ENCODE measurements at places on chromosomes 3 and 15.

DNA sequence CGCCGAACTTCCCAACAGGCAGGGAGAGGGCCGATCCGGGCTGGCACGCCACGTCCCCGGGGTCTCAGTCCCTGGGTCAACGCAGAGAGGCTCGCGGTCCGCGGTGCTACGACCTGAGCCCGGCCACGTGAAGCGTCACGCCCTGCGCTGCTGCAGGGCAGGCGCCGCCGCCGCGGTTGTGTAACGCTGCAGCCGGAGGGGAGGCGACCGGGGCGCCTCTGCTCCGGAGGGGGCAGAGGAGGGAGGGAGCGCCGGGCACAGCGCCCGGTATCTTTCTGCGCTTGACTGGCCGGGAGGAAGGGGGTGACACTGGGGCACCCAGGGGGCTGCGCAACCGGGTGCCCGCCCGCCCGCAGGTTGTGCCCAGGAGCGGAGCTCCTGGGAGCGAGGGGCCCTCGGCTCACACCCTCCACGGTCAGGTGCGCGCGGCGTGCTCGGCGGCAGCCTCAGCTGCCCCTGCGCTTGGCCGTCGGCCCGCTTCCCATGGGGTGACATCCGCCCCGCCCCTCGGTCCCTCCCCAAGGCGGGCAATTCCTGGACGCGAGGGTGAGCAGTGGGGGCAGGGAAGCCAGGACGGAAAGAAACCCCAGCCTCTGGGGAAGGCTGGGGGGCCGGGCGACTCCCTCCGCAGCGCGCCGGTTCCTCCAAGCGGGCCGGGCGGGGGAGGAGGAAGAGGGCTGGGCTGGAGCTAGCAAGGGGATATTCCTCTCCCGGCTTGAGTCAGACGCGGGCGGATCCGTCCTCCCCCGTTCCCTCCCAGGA, 852 bp upstream of the BHLHE40 start:
- peak; percentile 94 for DNase-seq

DNA sequence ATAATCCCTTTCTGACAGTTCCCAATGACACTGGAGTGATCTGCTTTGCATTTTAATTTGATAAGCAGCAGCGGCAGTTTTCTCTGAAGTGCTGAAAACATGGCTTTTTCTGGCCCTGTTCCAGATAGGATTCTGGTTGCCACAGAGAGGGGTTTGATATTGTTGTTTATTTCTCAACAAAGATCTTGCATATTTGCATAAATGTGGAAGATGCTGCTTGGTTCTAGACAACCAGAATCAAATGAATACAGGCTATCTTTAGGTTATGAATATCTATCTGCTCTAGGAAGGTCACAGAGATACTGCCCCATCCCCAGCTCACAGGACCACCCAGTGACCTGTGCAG, 137.1 kb downstream of the ZNF609 start:
- no peak for DNase-seq

DNA sequence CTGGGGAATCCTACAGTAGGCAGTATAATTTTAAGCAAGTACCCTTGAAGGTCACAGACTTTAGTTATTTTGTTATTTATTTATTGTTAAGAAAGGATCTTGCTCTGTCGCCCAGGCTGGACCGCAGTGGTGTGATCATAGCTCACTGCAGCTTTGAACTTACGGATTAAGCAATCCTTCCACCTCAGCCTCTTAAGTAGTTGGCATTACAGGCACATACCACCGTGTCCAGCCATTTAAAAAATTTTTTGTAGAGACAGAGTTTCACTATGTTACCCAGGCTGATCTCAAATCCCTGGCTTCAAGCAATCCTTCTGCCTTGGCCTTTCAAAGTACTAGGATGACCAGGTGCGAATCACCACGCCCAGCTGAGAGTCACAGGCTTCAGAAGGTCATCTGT, 22.1 kb upstream of the SH3BP5 start:
- no peak for DNase-seq

DNA sequence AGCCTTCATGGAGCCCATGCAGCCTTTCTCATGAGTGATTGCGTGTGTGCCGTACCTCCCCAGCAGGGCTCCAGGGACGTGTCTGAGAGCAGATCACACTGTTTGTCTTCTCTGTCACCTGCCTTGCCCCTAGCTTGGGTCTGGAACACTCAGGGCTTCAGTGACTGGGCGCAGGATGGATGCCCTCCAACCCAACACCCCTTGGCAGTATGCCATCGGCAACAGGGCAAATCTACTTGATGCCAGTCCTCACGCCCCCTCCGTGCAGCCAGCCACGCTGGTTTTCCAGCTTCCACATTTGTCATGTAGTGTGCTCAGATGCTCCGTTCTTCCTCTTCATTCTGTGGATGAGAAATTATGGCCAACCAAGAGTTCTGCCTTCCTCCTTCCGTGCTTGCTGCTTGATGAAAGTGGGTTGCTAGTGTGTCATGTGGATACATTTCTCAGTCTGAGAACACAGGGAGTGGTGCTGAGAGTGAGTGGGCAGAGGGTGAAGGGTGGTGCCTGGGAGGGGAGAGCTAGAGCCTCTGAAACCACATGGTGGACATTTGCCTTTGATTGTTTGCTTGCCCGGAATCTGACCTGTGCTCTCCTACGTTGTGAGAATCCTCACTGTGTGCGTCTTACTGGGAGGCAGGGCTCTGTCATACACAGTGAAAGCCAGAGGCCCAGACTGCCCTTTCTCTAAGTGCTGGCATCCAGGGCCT, 97.2 kb downstream of the FAM43A start:
- DNase-seq: no peak

GRCh38 chr15:67185621-67186225, 68.7 kb downstream of the AAGAB start:
- DNase-seq: no peak

DNA sequence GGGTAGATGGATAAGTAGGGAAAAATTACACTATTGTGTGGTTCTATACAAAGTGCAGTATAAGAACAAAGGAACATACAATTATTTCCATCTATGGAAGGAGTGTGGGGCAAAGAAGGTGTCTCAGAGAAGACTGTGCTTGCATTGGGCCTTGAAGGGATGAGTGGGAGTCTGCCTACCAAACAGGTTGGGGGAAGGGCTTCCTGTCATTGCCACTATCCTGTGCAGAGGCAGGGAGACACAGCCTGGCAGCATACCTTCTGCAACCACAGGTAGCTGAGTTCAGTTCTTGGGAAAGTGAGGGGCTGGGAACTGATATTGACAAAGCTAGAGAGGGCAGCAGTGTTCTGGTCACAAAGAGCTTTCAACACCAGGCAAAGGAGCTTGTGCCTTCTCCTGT, 3.4 kb downstream of the TIMP4 start:
- no peak for DNase-seq

- no peak for DNase-seq
Measured at GRCh38 chr15:100735129-100736053, 133.0 kb downstream of the ASB7 start.

- no peak for DNase-seq
Measured at GRCh38 chr3:14411166-14411526, 8.7 kb downstream of the SLC6A6 start.

DNA sequence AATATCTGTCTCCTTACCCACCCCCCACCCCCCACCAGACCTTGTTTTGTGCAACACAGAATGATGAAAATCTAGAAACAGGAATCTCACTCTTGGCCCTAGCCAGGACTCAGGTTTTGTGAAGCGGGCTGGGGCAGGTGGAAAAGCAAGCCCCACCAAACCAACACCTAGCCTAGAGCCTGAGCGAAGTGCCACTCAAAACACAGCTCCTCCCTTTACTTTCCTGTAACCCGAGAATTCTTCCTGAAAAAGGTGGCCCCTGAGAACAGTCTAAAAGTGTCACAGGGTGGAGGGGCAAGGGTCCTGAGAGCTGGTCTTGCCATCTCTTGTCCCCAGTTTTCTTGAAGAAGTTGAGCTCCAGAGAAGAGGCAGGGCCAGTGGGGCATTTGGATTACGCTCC, 17.4 kb upstream of the RPUSD3 start:
- no peak for DNase-seq

DNA sequence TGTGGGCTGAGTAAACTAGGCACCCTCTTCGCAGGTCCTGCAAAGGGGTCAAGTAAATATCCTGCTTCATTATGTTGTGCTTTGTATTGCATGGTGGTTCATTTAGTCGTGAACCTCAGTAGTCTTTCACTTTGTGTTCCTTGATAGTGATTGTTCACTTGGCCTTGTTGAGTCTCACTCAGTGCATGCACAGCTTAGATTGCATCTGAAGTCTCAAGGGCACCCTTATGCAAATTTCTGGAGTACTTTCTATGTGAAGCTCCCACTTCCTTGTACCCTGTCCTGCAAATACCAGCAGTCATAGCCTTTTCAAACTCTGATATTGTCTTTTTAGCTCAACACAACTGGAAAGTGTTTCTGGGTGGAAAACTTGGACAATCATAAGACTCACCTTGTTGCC, 519.2 kb downstream of the NAALADL2 start:
- no peak for DNase-seq

GRCh38 chr15:50828610-50829206, 63.2 kb upstream of the SPPL2A start:
- DNase-seq: peak; percentile 9

- no peak for DNase-seq
Measured at GRCh38 chr3:156631323-156631722, 43.1 kb upstream of the TIPARP start.

DNA sequence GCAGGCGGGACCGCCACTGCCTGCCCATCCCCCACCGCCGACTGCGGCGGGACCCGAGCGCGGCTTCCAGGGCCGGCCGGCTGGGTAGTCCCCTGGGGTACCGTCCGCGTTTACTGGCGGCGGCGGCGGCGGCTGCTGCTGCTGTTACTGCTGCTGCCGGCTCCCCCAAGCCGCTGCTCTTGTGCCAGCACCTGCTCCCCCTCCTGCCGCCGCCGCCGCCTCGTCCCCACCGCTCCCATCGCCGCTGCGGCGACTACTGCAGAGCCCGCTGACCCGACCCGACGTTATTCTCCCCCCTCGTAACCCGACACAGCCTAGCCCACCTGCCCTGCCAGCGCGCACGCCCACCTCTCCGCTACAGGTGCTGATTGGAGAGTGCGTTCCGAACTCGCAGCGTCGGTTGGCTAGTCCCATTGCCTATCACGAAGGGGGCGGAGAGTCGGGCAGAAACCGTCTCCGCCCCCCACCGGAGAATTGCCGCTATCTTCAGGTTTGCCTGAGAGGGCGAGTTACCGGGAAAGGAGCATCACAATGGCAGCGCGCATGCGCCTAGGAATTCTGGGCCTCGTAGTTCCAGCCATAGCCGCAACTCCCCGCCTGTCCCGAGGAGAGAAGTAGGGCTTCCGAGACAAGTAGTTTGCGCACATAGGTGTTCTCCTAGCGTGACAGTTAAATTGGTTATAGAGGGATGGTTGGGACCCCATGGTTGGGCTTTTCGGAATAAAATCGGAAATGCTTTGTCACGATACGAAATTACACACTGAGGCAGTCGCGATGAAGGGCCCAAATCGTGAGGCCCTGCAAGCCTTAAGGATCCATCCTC, at the start of gene TTBK2:
Gene TTBK2, minus strand, starts transcription at position 260 of the 823 bp plus-strand sequence. CDS start 42,161 bp downstream, outside the sequence.
- peak; percentile 96 for DNase-seq
